ENCODE measurements at places on chromosomes 7 and 10.

GRCh38 chr7:152476551-152476950, 40.7 kb upstream of the KMT2C start:
- DNase-seq, result no peak

- no peak for DNase-seq
Observed at GRCh38 chr7:99828811-99829210, 998 bp downstream of the CYP3A43 start.

- DNase-seq, result no peak
Observed at GRCh38 chr10:4003348-4003973, 218.5 kb upstream of the KLF6 start.

GRCh38 chr7:26508481-26508880, 216.8 kb downstream of the SNX10 start:
- no peak for DNase-seq

DNA sequence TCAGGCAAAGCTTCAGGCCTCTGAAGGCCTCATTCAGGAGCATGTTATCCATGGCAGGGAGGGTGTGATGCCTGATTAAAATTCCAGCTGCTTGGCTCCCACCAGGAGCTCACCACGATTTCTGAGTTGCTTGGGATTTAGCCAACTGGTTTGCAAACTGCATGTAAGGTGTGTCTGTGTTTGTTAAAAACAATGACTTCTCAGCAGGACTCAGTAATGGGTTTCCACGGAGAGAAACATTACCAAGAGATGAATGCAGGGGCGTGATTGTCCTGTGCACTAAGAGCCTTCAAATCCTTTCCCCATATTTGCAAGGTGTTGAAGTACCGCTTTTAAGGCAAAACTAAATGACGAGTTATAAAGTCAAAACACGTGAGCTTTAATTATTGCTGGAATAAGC, 88.8 kb upstream of the BTBD16 start:
- no peak for DNase-seq

DNA sequence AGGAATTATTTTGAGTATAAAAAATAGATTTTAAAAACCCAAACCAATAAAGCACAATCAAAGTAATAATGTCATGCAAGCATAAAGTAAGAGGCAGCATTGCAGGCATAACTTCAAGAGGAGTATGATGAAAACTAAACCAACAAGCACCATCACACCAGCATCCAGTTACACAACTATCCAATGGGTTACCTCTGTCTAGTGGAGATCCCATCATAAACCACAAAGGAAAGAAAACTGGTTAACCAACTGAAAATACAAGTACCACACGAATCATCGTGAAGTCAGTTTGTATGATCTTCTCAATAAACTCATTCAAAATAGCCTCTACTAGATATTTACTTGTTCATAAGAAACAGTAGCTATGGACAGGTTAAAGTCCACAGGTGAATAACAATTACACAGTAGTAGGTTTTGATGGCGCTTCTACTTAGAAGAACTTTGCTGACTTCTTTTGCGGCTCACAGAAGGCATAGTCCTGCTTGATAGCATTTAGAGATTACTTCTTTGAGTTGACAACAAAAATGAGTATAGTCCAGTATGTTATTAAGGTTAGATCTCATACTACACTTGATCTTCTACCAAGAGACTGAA, 116.6 kb downstream of the MICU1 start:
- DNase-seq, result no peak

GRCh38 chr7:71237945-71238344, 106.0 kb downstream of the GALNT17 start:
- no peak for DNase-seq

GRCh38 chr10:103540722-103541121, 47.2 kb downstream of the NEURL1 start:
- no peak for DNase-seq

DNA sequence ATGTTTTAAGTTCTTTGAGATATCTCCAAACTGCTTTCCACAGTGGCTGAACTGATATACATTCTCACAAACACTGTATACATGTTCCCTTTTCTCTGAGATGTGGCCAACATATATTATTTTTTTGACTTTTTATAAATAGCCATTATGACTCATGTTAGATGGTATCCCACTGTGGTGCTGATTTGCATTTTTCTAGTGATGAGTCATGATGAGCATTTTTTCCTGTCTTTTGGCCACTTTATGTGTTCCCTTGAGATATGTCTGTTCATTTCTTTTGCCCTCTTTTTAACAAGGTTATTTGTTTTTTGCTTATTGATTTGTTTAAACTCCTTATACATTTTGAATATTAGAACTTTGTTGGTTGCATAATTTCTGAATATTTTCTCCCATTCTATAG, 1055.1 kb downstream of the NXPH1 start:
- DNase-seq, result peak; percentile 8

DNA sequence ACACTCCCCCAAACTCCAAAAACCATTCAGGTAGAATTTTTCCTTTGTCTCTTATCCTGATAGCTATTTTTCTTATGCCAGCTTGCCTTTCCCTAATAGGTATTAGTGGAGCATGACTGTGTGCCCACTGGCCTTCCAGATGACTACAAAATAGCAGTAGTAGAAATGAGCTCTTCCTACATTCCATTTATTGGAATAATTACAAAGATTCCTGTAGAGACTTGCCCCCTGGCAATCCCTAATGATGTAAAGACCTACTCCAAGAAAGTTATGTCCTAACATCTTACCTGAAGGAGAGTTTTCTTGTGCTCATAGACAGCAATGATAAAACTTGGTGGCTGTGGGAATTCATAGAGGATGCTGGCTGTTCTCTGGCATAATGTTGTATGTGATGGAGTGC, 501.8 kb downstream of the GATA3 start:
- DNase-seq, result peak; percentile 45

- DNase-seq, result no peak
Observed at GRCh38 chr7:5572439-5572838, 148.8 kb upstream of the TNRC18 start.
